Effector CD4-positive, alpha-beta T cell (primary cell): ENCODE measurements at places on chromosomes 3 and 15.

DNA sequence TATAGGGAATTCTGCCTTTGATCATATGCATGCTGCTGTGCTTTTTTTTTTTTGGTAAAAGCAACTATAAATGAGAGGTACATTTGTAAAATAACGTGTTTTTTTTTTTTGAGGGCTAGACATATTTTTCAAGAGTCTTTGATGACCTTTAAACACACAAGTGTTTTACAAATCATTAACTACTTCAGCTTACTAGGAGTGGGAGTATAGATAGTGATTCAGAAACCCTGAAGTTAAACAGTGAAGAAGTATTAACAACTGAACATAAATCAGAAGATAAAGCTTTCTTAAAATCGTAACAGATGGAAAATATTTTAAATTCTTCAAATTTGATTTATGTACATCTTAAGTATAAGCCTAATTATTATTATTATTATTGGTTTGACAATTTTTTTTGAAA lies 2.9 kb upstream of the GMNC start:
- DNase-seq: no peak

GRCh38 chr15:100928632-100929280 lies 9.6 kb downstream of the LRRK1 start:
- no peak for DNase-seq

DNA sequence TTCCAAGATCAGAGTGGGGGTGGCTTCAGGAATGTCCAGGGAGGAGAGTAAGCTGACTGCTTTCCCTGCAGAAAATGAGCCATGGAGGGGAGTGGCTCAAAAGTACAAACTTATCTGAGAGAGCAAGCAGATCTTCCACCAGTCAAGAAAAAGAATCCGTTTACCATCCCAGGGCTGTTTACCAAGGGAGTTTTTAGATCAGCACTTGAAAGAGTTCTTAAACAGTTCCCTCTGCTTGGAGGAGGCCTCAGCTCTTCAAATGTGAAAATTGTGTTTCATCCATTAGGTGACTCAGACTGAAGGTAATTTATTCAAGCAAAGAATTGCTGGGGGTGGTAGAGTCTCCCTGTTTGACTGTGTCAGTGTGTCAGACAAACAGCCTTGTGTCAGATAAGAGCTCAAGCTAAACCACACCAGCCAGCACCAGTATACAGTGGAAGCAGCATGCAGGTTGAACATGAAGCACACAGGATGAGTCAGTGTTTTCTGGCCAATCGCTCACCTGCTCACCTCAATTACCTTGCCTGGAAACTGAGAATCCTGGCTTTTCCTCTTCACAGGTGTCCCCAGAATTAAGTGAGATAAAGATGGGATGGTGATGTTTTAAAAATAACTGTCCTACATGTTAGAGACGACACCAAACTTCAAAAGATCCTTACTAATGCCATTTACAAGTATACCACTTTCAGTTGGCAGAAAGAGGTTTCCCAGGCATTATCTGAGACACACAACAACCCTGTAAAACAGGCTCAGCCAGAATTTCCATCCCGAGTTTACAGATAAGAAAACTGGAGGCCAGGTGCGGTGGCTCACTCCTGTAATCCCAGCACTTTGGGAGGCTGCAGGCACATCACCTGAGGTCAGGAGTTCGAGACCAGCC lies 21.7 kb downstream of the SH3BP5 start:
- DNase-seq: peak; percentile 33

GRCh38 chr3:195895861-195896360 lies 12.4 kb downstream of the TNK2 start:
- peak; percentile 54 for DNase-seq

DNA sequence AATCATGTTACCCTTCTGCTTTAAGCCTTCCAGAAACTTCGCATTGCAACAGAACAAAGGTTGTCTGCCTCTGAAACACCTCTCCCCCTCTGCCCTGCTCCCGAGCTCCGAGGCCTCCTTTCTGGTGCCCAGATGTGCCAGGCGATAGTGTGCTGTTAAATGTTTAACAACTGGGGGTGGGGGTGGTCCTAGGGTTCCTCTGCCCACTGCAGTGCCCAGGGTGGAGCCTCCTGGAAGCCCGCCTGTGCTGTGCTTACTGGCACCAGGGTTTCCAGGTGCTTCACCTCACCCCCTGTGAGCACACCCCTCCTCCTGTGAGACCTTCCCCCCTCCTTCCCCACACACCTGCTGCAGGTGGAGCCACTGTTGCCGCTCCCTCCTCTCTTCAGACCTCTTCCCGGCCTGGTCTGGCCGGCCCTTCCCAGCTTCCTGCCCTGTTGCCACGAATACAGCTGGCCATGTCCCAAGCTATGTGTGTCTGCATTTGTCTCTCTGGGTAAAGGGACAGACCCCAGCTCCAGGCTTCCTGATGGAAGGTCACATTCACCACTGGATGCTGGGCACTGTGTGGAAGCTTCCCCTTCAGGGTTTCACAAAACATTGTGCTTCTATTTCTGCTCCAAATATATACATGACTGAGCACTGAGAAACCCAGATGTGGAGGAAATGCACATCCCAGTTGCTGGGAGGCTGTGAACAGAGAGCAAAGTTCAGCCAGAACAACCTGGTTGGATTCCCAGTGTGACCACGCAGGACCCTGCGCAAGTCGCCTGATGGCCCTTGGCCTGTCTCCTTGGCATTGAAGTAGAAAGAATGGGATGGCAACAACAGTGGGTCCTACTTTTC lies 37.2 kb downstream of the MGLL start:
- no peak for DNase-seq

- DNase-seq: no peak
Observed at GRCh38 chr3:10706740-10707399, 109.2 kb upstream of the SLC6A11 start.

DNA sequence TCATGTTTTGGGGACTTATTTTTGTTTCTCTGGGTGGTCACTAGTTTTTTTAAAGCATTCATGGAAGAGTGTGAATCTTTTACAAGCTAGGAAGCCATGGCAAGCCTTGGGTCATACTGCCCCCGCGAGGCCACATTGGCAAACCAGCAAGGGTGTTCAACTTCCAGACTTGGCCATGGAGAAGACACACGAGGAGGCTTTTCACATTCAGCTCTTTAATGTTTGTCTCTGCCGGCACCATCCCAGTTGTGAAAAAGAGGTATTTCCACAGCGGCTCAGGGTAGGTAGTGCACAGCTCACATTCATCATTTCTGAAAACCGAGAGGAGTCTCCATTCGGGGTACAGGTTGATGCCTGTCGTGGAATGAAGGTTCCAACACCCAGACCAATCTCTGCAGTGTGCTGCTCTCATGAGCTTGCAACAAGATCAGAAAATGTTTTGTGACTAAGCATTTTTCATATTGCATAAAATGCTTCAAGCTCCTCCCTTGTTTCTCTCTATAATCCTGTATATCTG lies 7.7 kb downstream of the CCR5 start:
- peak; percentile 44 for DNase-seq

DNA sequence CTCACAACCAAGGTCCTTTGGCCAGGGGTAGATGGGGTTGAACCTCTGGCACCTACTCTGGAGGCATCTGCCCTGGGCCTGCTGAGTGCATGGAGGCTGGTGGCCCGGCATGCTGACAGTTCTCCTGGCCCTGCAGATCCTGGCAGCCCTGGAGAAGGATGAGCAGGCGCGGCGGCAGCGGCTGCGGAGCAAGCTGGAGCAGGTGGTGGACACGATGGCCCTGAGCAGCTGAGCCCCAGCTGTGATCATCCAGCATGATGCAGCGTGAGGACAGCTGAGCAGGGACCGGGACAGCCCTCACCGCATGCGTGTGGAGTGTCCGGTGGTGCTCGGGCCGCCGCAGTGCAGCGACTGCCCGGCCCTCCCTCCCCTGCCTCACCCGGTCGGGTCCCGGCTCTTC lies 50.9 kb downstream of the PLXNA1 start:
- no peak for DNase-seq

DNA sequence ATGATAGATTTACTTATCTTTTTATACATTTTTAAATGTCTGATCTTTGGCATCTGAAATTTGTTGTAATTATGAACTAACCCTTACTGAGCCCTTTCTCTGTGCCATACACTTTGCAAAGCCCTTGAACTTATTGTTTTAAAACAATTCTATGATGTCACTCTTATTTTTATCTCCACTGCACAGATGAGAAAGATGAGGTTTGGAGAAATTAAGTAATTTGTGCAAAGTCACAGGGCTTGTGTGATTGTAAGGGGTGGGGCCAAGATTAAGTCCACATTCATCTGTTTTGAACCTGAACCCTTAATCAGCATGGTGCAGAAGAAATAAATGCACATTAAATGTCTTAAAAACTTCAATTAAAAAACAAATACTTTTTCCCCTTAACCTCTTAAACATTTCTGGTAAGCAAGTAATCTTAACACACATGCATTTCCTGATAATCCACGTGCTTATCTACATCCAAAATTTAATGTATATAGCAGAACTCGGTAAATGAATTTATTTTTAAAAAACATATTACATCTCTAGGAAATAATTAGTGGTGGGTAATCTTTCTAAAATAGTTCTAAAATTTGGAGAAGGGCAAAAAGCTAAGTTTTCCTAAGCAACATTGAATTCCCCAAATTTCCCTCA lies 189.8 kb upstream of the TBC1D5 start:
- DNase-seq: no peak

DNA sequence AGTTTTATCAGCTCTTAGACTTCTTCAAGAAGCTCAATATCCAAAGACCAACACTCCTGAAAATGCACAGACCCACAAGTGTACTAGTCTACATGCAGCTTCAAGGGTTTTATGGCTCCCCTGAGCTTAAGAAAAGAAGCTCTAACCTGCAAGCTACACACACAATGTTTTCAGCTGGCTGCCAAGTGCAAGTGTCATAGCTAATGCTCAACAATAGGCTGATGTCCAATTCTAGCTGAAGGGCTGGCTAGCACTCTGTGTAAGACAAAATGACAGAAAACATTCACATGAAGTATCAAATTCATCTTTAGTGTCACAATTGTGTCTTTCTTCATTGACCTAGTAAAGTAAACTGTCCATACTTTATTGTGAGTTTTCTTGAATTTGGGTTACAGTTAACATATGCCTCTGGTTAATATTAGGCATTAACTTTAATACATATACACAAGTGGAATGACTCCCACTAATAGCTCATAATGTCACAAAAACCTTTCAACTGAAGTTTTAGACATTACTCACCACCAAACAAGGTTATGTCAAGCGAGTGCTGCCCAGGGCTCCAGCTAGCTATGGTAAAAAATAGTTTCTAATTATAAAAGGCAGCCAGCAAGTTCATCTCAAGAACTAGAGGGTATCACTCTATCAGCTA lies 15.1 kb downstream of the ABI3BP start:
- DNase-seq: no peak

DNA sequence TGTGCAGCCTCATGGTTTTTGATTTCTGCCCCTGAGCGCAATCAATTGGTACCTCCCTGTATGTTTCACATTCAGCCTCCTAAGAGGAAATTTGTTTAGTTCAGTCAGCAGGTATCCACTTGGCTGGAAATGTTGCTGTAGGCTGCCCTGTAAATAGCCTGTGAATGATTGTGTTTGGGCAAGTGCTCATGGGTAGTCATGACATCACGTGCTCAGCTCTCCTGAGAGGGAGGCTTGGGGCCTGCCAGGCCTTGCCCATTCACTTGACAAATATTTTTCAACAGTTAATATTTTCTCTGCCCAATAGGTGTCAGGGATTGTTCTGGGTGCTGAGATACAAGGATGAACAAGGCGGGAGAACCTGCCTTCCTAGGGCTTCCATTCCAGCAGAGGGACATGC lies 13.3 kb downstream of the HRH1 start:
- no peak for DNase-seq

GRCh38 chr3:40829876-40830275 lies 305.1 kb downstream of the ZNF621 start:
- no peak for DNase-seq

GRCh38 chr3:184832044-184832443 lies 20.1 kb downstream of the VPS8 start:
- DNase-seq: no peak

DNA sequence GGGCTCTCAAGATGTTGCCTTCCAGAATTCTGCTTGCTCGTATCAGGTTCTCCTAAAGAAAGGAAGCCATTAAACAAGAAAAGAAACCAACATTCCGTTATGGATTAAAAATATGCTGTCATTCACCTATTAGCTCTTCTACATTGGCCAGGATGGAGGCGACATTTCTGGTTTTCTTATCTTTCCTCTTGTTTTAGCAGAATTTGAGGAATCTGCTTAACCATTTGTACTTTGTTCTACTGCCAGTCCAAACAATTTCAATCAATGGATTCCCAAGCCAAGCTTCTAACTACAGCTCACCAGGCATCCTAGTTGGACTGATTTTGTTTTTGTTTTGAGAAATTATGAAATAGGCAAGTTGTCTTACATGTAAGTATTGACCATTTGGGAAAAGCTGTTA lies 164.6 kb upstream of the TSC22D2 start:
- DNase-seq: no peak

- DNase-seq: no peak
Observed at GRCh38 chr3:127711021-127711695, 38.4 kb downstream of the ABTB1 start.

GRCh38 chr3:41041462-41041861 lies 157.8 kb upstream of the CTNNB1 start:
- no peak for DNase-seq

DNA sequence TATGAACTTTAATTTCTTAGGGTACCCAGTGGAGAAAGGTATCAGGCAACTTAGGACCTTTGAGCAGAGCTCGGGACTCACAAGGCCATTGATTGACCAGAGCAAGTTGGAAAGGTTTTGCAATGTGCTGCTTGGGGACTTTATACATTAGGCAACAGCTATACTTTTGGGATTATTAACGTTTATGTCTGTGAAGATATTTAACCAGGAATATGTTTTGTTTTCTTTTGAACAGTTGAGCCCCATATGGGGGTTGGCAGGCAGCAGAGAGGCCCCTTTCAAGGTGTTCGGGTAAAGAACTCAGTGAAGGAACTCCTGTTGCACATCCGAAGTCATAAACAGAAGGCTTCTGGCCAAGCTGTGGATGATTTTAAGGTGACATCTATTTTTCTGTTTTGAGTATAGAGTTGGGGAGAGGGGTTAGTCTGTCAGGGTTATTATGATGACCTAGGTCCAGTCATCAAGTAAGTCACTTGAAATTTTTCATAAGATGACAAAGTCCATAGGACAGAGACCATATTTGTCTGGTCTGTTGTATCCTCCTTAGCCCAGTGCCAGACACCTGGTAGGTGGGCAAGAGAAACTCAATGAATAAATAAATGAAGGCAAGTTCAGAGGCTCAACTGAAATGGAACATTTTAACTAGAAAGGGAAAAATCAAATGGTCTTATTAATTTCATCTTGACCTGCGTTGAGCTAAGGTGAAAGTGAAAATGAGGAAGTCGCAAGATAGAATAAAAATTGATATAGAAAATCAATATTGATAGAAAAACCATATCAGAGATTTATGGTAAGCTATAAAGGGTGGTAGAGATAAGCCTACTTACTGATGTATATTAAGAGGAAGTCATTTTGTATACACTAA lies 2.8 kb downstream of the NFKBIZ start:
- DNase-seq: no peak

GRCh38 chr15:73777741-73778140 lies 24.6 kb upstream of the INSYN1 start:
- no peak for DNase-seq
